ENCODE measurements at places on chromosomes 7 and 10.

GRCh38 chr10:79111846-79112614 lies 43.3 kb downstream of the ZMIZ1 start:
- DNase-seq = no peak

DNA sequence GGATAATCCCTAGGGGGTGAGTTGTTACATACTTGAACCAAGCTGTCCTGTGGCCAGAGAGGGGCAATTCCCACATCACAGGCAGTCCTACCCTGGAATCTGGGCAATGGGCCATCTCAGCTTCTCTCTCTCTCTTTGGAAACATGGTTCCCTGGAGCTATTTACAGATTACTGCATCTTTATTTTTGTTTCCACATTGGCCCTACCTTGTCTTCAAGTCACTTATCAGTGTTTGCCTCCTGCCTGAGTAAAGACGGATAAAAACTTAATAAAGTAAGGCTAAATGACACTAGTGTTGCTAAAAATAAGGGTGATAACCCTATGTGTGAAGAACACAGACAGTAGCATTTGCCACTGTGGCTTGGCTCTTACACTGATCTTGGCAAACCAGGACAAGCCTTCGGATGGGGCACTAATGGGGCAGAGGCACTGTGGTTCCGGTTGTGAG lies 228.2 kb downstream of the GFRA1 start:
- no peak for DNase-seq

GRCh38 chr7:83548250-83548649 lies 100.7 kb downstream of the SEMA3E start:
- no peak for DNase-seq

- DNase-seq = no peak
Measured at GRCh38 chr7:116678780-116679179, 6.8 kb downstream of the MET start.

DNA sequence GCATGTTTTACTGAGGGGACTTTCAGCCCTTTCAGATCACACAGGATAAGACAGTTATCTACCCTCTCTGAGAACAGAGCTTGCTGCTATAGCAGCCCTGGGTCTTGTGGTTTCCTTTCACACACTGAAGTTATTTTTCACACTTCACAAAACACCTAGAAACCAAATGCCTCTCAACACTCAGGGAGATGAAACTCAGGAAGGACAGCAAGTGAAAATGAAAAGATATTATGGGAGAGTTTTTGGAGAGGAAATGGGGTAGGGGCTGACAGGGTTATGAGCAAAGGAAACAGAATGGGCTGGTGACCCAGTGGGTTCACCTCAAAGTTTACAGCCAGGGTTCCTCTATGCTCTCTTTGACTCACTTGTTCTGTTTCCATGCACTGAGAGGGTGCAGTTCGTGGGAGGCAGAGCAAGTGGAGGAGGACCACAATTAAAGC lies 17.0 kb upstream of the GIMAP2 start:
- peak; percentile 37 for DNase-seq

DNA sequence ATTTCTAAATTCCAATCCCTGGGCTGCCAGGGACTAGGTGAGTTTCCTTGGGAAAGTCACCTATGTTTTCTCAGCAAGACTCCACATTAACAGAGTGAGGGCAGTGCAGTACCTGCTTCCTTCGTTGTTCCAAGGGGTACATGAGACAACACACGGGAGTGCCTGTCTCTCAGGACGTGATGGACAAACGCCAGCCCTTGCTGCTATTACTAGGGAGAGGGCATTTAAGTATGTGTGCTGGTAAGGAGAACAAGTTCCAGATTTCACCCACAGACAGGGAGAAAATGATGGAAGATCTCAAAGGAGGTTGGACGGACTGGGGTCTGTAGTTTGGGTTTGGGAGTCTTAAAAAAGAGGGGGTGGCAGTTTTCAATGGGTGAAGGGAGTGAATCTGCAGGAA lies 195.7 kb downstream of the HERPUD2 start:
- no peak for DNase-seq

- no peak for DNase-seq
Measured at GRCh38 chr10:12186323-12186722, 9.4 kb downstream of the NUDT5 start.

DNA sequence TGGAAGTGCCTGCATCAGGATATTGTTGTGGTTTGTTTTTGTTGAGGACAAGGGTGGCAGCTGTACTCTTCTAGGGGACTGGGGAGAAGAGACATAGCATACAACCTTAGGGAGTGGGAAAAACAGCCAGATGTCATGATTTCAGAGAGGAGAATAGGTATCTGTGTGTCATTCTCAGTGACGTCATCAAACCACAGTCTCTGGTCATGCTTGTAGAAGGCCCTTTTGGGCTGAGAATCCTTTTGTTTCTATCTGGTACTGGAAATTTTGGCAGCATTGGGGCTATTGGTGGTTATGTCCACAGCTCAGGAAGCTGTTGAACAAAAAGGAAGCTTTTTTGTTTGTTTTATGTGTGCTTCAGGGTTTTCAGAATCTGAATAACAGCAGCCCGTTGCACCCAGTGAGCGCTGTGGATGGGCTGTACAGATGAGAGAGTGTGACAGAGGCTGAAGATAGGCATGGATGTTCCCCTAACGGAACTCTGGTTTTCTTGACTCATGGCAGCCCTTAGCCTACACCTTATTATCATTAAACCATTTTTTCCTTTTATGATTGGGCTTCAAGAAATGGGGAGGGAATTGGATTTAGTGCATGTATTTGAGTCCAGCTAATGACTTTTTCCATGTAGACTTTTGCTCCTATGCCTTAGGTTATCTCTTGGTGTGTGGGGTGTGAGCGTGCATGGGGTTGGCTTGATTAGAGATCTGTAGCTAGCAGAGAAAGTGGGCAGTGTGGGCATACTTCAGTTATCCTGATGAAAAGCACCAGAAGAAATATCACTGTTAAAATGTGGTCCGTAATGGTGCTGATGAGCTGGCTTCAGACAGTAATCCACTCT lies 65.7 kb downstream of the SND1 start:
- no peak for DNase-seq

- no peak for DNase-seq
Measured at GRCh38 chr7:16098058-16098457, 323.3 kb downstream of the CRPPA start.

DNA sequence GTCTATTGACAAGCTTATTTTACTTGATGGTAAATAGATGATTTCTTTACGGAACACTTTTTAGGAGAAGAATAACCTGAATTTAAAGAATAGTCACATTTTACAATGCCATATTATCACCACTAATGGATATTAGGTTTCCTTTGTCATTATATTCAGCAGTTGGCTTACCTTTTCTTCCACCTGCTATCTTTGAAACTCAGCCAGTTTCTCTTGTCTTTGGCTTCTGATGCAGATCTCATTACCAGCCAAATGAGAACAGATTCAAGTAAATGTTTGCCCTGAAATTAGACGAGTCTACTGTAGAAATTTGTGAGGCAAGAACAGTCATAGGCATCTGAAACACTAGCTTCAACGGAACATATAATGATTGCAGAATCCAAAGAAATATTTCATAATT lies 85.5 kb upstream of the OIT3 start:
- DNase-seq = no peak

DNA sequence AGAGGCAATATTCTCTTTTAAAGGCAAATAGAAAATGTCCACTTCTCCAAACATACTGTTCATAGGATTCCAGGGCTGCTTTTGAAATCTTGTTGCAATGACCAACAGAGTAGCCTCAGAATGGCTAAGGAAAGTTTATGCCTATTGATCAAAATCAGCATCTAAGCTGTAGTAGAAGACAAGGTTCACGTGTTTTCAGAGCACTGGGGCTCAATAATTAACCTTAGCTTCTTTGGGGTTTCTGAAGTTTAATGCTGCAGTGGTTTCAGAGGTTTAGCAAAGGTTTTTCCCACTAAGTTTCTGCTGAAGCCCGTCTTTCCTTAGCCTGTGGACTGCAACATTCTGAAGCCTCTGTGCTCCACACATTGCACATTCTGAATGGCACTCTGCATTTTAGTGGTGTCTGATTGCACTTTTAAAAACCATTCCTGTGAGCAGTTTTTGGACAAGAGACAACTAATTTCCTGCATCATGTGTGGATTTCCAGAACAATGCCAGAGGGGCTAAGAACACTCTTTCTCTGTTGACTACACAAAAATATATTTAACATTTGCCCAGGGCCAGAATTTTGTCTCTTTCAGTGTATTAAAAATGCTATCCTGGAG lies 342.5 kb downstream of the PTEN start:
- no peak for DNase-seq

GRCh38 chr7:66894463-66895080 lies 26.5 kb upstream of the TMEM248 start:
- no peak for DNase-seq

GRCh38 chr10:48990226-48990625 lies 50.6 kb upstream of the LRRC18 start:
- DNase-seq = no peak

DNA sequence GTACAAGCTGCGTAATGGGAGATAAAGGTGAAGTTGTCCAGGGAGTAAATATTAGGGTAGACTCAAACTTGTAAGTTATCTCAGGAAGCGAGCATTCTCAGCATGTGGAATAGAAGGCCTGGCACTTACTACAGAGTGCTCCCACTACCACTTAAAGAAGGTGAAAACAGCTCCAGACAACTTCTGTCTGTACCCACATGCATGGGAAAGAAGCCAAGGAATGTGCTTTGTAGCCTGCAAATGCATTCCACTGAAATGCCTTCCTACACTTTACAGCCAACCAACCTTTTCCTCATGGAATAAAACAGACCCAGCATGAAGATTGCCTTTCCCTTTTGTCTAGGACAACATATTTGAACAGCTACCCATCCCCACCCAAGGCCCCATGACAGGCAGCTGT lies 45.4 kb upstream of the NPSR1 start:
- DNase-seq = no peak

- no peak for DNase-seq
Measured at GRCh38 chr7:120278773-120279172, 5.8 kb downstream of the KCND2 start.

DNA sequence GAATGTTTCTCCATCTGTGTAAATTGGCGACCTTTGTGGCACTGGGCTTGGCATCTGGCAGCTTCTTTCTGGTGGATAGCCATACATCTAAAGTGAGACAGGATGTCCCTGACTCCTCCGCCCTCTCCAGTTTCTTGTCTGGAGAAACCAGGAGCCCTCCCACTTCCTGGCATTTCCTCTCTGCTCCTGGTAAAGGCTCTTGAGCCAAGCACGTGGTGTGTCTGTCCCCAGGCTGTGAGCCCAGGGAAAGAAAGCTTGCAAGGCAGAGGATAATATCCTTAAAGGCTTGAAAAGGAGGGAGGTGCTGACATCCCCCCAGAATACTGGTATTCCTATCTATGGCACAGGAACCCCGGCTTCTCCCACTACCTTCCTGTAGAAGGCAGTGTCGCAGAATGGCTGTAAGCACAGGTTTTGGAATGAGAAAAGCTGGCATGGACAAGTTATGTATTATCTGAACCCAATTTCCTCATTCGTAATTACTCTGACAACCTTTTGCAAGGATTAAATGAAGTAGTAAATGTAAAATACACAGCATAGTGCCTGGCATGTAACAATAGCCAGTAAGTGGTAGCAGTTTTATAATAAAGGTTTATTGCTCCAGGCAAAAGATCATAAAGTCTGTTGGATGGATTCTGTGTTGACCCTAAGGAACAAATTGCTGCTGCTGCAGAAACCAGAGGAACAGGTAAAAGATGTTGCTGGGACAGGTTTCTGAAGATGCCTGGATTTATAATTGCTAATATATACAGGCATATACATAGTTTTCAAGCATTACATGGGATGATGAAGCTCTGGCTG lies 11.8 kb upstream of the ACSL5 start:
- no peak for DNase-seq

- DNase-seq = no peak
Measured at GRCh38 chr7:100132126-100132525, 5.4 kb downstream of the MBLAC1 start.

- DNase-seq = no peak
Measured at GRCh38 chr10:103911021-103911459, 6.9 kb downstream of the STN1 start.

DNA sequence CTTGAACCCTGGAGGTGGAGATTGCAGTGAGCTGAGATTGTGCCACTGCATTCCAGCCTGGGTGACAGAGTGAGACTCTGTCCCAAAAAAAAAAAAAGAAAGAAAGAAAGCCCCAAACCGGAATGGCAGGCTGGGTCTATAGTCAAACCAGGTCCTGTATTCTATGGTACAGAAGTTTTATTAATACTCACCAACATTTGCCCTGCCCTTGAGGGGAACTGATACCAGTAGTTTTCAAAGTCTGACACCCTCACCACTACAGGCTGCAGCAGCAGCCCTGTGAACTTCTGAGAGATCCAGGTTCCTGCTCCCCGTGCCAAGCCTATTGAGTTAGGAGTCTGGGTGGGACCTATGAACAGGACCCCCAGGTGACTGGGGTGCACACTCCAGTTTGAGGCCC lies 80.6 kb downstream of the RGS10 start:
- DNase-seq = no peak

- DNase-seq = no peak
Measured at GRCh38 chr10:117134306-117135025, 3.6 kb downstream of the VAX1 start.

DNA sequence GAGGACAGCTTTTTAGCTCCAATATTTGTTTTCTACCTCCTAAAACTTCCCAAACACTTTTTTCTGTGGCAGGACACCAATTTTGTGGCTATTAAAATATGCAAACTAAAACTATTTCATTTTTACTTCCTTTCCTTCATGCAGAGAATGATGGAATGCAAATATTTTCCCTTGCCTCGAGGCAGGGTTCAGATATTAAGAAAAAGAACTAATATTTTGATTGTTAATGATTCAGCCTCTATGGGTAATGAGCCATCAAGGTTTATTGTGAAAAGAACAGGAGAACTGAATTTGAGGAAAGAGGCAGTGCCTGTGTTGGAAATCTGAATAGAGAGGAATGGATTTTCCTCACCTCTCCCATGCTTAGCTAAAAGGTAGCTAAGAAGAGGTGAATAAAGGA lies 43.1 kb upstream of the CASD1 start:
- DNase-seq = no peak

DNA sequence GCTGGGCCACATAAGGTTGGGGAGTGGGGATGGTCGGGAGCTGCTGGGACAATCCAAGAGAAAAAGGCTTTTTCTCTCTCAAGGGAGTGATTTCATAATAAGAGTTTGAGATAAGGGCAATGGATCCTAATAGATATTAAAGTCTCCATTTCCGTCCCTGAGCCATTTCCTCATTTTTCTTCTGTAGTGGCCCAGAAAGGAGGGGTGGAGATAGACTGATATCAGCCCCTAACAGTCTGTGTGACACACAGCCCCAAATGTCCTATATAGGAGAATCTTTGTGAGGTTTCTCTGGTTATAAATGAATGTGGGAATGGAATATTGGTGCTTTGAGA lies 35.2 kb downstream of the PRSS2 start:
- DNase-seq = no peak

DNA sequence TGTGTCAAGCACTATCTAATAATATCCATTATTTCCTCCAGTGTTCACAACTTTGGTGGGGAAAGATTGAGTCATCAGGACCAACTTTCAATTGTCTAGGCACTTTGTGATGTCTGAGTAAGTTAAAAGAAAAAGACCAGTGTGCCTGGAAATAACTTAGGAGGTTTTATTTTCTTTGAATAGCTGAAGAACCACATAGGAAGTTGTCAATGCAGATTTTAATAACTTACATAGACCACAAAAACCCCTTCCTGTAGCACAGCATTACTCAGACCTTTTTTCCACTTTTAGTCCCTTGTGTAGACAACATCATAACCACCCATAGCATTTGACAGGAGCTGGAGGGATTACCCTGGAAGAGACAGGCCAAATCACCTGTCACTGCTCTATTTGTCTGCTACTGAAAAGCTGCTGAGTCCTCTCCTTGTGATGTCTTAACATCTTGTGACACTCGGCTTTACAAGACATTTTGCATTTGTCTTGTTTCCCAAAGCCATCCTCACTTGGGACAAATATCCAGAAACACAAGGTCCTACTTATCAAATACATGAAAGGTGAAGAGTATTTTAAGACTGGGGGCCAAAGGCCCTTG lies 241.5 kb upstream of the PTER start:
- no peak for DNase-seq

All from stimulated activated CD4-positive, alpha-beta T cell treated with anti-CD3 and anti-CD28 coated beads, Interleukin-1b, Interleukin-23, amount 100 ng/mL, for 1 hour (primary cell).